ENCODE measurements at places on chromosomes 2 and 18.

GRCh38 chr18:41938445-41938844, 16.6 kb upstream of the PIK3C3 start:
- DNase-seq = no peak

DNA sequence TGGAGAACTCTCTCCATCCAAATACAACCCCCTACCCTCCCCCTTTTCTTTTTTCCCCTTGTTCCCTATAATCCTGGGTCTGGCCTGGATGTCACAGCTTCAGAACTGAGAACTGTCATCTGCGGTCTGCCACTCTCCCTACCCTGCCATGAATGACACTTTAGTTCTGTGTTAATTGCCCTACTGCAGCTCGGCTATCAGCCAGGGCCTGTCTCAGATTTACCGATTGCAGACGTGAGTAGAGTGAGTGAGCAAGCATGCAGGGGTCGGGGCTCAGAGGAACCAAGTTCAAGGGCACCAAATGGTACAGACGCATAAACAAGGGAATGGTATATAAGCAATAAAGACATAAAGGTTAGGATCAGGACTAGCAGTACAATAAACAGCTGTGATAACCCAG, 967.8 kb downstream of the BCL11A start:
- no peak for DNase-seq

DNA sequence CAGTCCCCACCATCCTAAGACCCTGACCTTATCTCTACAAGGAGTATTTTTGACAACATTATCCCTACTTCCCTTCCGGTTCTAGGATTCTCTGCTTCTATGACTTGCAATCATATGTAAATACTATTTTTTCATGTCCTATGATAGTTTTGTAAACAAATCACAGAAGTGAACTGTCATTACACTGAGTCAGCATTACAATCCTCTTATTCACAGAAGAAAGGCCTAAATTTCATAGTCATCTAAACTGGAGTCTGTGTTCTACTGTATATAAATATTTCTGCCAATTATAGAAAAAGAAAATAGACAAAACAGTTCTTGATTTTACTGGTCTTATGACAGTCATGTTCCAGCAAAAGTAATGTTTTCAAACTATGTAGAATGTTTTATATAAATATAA, 265.1 kb downstream of the NCKAP5 start:
- DNase-seq = no peak

DNA sequence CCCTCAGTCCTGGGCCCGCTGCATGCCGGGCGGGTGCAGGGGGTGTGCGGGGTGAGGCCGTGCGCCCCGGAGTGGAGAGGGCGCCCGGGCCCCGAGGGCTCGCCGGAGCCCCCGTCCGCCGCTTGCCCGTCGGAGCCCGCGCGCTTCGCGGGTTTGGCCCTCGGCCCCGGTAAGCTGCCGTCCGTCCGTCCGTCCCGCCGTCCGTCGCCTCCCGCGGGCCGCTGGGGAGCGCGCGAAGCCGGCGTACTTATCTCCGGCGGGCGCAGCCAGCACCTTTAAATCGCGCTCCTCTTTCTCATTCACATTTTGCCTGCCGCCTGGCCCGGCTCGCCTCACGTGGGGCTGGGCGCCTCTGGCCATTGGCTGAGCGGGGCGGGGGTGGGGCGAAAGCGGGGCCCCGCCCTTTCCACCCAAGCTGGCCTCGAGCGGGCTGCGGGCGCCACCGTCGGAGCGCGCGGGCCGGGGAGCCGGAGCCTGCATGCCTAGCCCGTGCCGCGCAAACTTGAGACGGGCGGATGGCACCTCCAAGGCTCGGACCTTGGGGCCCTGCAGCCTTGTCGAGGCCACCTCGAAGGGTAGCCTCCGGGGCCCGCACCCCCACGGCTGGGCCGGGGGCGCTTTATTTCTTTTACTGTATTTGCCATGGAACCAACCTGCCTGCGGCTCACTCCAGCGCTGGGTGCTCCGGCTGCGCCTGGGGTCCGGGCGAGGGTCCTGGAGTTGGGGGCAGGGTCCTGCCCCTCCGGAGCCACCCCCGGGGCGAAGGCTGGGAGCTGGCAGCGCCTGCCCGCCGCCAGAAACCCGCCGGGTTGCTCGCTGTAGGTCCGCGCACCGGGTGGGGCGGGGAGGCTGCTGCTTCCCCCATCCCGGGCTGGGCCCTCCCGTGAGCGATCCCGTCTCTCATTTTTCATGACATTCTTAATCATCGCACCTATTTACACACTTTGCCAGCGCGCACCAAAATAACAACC, at the start of gene GBX2:
Gene GBX2 (minus strand): TSS at position 277 of the 971 bp plus-strand sequence. CDS start 415 bp downstream, outside the sequence.
- DNase-seq = peak; percentile 96

DNA sequence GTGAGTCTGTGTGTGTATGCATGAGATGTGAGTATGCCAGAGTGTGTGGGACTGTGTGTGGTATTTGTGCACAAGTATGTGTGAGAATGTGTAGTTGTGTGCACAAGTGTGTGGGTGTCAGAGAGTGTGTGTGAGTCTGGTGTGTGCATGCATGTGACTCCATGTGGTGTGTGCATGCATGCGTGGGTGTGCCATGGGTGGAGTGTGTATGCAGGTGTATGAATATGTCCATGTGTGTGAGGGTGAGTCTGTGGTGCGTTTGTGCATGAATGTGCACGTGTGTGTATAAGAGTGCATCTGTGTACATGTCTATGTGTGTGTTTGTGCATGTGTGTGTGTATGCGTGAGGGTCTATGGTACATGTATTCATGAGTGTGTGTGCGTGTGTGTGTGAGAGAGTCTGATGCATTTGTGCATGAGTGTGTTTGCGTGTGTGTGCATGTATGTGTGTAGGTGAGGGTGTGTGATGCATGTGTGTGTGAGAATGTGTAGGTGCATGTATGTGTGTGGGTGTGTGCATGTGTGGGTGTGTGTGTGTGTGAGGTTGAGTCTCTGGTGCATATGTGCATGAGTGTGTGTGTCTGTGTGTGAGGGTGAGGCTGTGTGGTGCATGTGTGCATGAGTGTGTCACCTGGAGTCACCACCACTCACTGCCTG, 226.8 kb downstream of the LDLRAD4 start:
- DNase-seq = no peak

All from osteocyte (in vitro differentiated cells).